ENCODE measurements at places on chromosomes 2 and 18. TPM values are rescaled to one million over a fixed set of nuclear protein-coding genes. Genes with fewer than 3 reads are reported as not detected.

DNA sequence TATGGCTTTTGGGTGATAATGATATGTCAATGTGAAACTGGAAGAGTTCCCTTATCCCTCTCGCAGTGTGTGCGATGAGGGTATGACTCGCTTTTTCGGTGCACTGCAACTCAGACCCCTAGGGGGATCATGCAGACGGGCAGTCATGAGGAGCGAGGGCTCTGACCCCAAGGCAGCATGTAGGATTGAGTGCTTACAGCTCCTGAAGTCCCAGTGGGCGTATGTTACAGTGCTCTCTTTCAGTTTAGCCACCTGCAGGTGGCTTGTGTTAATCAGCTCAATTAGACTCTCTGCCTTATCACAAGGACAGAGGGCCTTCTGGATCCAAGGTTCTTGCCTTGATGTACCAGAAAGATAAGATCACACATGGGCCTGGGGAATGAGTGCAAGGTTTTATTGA lies 1269.9 kb upstream of the GYPC start:
- no peaks in the 10 kb centered on the region for H3K27me3 ChIP-seq
- H3K4me3 ChIP-seq: no peak overlapping the region
- no peaks in the 10 kb centered on the region for H3K4me1 ChIP-seq
- H3K27ac ChIP-seq: no peak overlapping the region
- DNase-seq: no peak
- no peaks in the 10 kb centered on the region for H3K36me3 ChIP-seq

DNA sequence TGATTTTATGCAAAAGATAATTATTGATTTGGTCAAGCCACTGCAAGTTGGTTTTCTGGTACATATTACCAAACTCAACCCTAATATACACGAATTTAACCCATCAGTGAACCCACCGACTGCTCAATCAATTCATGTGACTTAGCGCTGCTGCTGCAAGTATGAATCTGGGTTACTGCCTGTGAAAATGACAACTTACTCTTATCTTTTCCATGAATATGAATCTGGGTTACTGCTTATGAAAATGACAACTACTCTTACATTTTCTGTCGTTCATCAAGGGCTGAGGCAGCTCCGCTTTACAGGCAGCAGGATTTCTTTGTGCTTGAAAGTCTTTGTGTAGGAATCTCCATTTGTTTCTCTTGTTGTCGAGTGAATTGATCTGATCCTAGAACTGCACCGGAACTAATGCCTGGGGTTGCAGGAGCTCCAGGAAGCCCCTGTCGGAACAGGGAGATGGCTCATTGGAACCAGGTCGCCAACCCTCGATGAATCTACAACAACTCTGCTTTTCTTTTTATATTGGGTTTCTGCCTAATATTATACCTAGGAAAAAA lies 22.1 kb upstream of the ALKAL2 start:
- H3K4me1 ChIP-seq: no peaks in the 10 kb centered on the region
- H3K36me3 ChIP-seq: no peaks in the 10 kb centered on the region
- no peak overlapping the region for H3K4me3 ChIP-seq
- H3K27ac ChIP-seq: no peak overlapping the region
- no peak for DNase-seq

DNA sequence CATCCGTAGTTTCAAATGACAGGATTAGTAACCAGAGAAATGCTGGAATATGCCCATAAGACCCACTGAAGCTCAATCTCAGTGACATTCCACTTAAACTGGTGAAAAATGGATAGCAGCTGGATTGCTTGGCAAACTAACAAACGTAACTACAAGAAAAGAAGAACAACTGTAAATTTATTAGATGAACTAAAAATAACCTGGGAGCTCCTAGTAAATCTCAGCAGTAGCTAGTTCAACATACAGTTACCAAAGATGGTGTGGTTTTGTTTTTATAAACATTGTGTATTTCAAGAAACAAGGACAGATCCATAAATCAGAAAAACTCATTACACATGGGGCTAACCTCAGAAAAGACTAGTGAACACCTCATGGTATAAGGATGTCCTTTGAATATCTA lies 531.9 kb downstream of the XIRP2 start:
- no peaks in the 10 kb centered on the region for H3K27me3 ChIP-seq
- no peaks in the 10 kb centered on the region for H3K36me3 ChIP-seq
- no peak overlapping the region for H3K27ac ChIP-seq
- no peaks in the 10 kb centered on the region for H3K4me1 ChIP-seq

- peak overlapping the region; percentile 81 for H3K4me3 ChIP-seq
- H3K36me3 ChIP-seq: no peaks in the 10 kb centered on the region
- H3K4me1 ChIP-seq: peaks cover 5% of the 10 kb centered on the region
- peak overlapping the region; percentile 96 for H3K27ac ChIP-seq
These were observed 494 bp upstream of the ROCK1 start for GRCh38 chr18:21112140-21112473.

DNA sequence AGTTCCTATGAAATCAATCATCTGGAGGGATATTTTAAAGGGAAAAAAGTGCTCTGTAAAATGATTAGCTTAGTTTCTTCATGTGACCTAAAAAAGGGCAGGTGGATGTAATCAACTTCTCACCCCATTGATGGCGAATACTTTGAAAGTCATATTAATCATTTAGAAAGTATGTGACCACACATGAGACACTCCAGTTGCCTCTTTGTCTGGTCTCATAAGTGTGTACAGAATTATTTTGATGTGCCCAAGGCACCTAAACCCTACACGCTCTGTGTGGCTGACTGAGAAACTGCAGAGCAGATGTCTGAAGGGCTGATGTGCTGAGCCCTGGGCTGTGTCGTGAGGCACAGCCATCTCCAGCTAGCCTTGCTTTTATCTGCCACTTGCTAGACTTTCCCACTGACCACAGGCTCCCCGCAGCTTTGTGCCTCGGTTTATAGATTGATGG lies 26.9 kb downstream of the SGPP2 start:
- no peak overlapping the region for H3K27ac ChIP-seq
- no peak overlapping the region for H3K4me3 ChIP-seq
- no peak for DNase-seq
- peaks cover 14% of the 10 kb centered on the region for H3K4me1 ChIP-seq
- no peaks in the 10 kb centered on the region for H3K36me3 ChIP-seq

GRCh38 chr2:125086313-125087184 lies 1061.5 kb downstream of the CNTNAP5 start:
- no peaks in the 10 kb centered on the region for H3K4me1 ChIP-seq
- DNase-seq: no peak
- no peaks in the 10 kb centered on the region for H3K27me3 ChIP-seq
- H3K36me3 ChIP-seq: no peaks in the 10 kb centered on the region
- H3K4me3 ChIP-seq: no peak overlapping the region
- no peak overlapping the region for H3K27ac ChIP-seq

DNA sequence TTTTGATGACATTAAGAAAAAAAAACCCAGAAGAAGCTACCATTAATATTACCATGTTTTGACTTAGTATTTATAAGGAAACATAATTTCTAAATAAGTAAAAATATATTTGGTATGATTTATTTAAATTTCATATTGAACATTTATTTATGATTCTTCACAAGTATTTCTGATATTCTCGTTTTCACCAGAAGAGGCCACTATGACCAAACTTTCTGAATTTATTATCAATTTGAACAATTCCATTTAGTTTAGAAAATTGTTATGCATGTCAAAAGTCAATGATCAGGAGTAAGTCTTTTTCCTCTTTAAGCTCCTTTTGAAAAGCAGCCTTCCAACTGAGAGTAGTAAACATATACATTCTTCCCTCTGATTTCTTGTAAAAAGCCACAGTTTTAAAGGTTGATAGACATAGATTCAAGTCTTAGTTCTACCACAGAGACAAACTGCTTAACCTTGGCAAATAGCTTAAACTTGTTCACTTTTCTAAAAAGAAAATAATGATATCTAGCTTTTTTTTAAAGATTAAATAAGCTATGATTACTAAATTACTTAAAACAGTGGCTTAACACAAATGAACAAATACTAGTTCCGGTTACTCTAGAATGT lies 329.9 kb downstream of the TRIB2 start:
- no peaks in the 10 kb centered on the region for H3K27me3 ChIP-seq
- no peak overlapping the region for H3K27ac ChIP-seq

DNA sequence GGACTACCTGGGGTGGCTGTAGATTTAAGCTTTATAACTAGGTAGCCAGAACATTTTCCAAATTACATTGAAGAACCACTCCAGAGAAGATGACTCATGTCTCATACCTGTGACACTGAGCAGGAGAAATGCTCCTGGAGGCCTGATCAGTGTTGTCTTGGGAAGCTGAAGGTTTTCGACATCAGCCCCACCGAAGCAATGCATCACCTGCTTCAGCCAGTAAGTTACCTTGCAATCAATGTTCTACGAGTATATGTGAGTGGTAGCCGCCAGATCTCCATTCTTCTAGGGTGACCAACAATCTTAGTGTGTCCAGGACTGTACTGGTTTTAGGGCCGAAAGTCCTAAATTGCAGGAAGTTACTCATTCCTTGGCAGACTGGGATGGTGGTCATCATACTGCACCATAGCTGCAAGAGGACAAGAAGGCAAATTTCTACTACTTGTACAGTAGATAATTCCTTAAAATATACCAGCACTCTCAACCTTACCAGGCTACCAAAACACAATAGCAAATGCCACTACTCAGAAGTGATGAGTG lies 109.3 kb upstream of the LINC00305 start:
- no peak for DNase-seq
- no peaks in the 10 kb centered on the region for H3K4me1 ChIP-seq
- no peaks in the 10 kb centered on the region for H3K36me3 ChIP-seq
- H3K27me3 ChIP-seq: no peaks in the 10 kb centered on the region

- H3K4me3 ChIP-seq: no peak overlapping the region
- H3K4me1 ChIP-seq: peaks cover 4% of the 10 kb centered on the region
- H3K27ac ChIP-seq: peak overlapping the region; percentile 43
These were observed 174.5 kb downstream of the PTPRM start for GRCh38 chr18:7741640-7742039.

DNA sequence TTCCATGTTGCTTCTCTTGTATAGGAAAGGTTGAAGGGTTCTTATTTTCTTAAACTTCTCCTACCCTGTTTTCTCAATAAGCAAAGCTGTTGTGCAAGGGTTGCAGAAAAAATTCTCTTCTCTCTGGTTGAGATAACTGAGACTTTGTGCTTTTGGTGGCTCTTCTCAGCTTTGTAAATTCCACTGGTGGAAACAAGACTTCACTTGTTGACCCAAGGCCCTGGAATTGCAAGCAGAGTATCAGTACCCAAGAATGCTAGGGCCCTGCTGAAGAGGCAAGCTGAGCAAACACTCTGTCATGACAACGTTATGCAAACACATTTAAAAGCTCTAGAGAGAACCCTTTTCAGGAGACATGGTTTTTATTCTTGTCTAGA lies 294.7 kb upstream of the EPAS1 start:
- peaks cover 8% of the 10 kb centered on the region for H3K36me3 ChIP-seq
- H3K27me3 ChIP-seq: no peaks in the 10 kb centered on the region
- no peak for DNase-seq
- H3K27ac ChIP-seq: no peak overlapping the region

DNA sequence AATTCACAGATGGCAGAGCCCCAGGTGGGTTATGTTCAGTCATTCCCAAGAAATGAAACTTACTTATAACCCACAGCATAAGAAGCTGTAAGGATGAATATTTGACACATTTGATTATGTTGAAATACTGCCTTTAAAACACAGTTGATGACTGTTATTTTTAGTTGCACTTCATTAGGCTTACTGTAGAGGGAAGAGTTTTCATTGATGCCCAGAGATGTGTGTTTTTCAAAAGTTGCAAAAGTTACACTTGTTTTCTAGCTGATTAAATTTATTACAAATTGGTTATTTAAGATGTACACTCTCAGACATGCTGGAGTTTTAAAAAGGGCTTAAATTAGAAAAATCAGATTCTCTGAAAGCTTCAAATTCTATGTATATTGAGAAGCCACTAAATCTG lies 506.1 kb downstream of the PARD3B start:
- H3K27me3 ChIP-seq: no peaks in the 10 kb centered on the region
- H3K4me3 ChIP-seq: no peak overlapping the region
- H3K27ac ChIP-seq: no peak overlapping the region
- DNase-seq: no peak

DNA sequence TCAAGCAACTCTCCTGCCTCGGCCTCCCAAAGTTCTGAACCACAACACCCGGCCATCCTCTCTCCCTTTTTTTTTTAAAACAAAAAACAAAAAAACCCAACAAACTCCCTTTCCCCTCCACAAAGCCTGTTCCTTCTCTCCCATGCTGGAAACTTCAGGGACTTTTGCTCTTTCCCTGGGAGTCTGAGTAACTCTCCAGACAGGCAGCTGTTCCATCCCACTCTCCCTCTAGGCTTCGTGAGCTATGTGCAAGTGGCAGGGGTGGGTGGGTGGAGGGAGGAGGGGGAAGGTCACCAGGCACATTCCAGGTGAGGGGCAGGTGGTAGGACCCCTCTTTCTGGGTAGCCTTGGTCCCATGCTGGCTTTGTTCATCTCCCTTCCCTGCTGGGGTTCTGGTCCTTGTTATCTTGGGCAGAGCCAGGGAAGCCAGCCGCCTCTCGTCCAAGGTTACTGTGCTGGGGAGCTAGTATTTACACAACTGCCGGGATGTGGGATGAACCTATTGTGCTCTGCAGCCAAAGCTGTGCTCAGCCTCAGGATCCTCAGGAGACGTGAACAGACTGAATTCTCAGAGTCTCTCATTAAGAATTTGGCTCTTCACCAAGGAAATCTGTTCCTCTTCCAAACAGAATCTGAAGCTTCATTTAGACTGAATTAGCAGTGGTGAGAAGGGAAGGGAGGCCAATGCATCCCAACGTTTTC lies 106.9 kb downstream of the LIPG start:
- peak; percentile 95 for DNase-seq
- H3K27ac ChIP-seq: peak overlapping the region; percentile 74
- H3K27me3 ChIP-seq: no peaks in the 10 kb centered on the region
- H3K4me3 ChIP-seq: no peak overlapping the region

DNA sequence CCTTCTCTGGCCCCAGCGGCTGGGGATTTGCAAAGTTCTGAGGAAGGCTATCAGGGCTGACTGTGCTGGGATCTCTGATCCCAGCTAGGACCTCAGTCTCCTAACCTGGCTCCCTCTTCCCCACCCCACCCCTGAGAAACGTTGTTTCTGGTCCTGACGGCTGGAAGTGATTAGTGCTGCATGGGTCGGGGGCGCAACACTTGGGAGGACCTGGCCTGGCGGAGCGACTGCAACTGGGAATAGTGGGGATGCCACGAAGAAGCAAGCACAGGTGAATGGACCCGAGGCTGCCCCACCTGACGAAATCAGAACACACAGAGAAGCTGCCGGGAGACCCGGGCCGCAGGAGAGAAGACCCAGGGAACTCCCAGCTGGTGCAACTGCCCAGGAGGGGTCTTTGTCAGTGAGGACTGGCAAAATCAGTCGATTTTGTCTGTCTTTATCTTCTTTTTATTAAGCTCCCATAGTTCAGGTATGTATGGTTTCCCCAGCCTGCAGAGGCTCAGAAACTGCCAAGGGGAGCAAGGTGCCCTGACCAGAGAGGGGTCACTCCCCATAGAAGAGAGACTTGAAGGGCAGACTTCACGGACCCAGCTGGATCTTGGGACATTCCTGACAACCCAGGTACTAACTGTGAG lies 656 bp upstream of the LBX2 start:
- H3K4me1 ChIP-seq: peaks cover 60% of the 10 kb centered on the region
- DNase-seq: no peak
- H3K27ac ChIP-seq: no peak overlapping the region
- H3K27me3 ChIP-seq: peaks cover 85% of the 10 kb centered on the region
- H3K36me3 ChIP-seq: peaks cover 6% of the 10 kb centered on the region

Gene HOXD11
- polyA plus RNA-seq: not detected

Gene CTAGE1
- polyA plus RNA-seq: not detected

Gene GNAL
- polyA plus RNA-seq: 1.4 TPM

Gene ASPRV1
- polyA plus RNA-seq: 2.9 TPM

Gene R3HDM1
- polyA plus RNA-seq: 24.6 TPM

Gene HAAO
- 16.4 TPM for polyA plus RNA-seq

Gene ANKRD30BL
- 0.09 TPM for polyA plus RNA-seq

Gene MGAT5
- 29.7 TPM for polyA plus RNA-seq

Gene LYG1
- polyA plus RNA-seq: 1.5 TPM

Gene PLCL1
- polyA plus RNA-seq: 14.0 TPM

Gene C2orf66
- polyA plus RNA-seq: not detected

Gene LRRTM1
- polyA plus RNA-seq: 0.67 TPM

Measured in muscle of leg (tissue), 16 donors.